ENCODE measurements at places on chromosomes 13 and 19.

- no peak for DNase-seq
Observed at GRCh38 chr13:111881700-111882099, 185.2 kb upstream of the SOX1 start.

DNA sequence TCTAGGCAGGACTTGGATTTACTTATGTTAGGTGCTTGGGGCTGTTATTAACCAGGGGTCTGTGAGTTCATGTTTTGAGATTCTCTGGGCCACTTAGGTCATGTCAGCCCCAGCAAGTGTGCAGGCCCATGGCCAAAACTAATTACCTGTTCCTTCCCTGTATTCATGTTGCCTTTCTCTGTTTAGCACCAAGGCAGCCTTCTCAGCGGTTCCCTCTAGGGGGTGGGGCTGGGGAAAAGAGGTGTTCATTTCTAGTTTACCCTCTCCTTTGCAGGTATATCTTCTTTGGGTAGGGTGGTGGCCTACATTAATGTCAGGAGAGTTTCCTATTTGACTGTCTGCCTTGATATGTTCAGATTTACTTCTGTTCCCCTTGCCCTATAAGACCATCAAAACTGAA, 61.7 kb downstream of the PDS5B start:
- DNase-seq: no peak

DNA sequence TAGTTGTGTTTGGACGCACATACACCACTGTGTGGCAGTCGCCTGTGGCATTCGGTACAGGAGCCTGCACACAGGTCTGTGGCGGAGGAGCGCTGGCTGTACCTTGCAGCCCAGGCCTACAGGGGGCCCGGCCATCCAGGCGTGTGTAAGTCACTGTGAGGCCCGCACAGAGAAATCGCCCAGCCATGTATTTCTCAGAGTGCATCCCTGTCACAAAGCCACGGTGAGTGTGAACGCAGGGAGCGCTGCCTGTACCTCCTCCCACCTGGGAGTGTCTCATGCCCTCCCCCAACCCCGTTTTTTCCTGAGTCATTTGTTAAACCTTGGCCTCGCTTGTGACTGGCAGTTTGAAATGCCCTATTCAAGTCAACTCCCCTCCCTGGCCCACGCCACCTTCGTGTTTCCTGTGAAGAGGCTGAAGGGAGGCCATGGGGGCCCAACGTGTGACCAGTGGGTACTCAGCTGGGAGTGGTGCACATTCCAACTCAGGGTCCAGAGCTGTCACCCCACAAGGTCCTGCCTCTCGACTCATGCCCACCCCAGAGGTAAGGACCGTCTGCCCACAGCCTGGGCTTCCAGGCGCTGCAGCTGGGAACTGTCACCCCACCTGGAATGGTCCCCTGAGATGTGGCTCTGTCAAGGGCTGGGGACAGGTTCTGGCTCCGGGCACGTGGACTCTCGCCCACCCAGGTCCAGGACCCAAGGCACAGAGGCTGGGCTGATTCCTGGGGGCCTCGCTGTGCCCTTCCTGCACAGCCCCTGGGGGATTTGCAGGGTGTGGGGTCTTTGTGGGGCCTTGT, 11.6 kb upstream of the RASA3 start:
- DNase-seq: peak; percentile 60

DNA sequence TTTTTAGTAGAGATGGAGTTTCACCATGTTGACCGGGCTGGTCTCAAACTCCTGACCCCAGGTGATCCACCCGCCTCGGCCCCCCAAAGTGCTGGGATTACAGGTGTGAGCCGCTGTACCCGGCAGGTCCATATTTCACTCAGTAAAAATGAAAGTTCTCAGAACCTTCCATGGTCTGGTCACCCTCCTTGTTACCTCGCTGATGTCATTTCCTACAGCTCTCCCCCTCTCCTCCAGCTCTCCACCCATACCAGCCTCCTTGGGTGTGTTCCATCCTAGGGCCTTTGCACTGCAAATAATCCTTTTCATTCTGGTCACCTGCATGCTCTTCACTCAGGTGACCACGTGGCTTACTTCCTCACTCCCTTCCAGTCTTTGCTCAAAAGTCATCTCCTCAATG, 78.2 kb upstream of the TNFSF11 start:
- DNase-seq: no peak

DNA sequence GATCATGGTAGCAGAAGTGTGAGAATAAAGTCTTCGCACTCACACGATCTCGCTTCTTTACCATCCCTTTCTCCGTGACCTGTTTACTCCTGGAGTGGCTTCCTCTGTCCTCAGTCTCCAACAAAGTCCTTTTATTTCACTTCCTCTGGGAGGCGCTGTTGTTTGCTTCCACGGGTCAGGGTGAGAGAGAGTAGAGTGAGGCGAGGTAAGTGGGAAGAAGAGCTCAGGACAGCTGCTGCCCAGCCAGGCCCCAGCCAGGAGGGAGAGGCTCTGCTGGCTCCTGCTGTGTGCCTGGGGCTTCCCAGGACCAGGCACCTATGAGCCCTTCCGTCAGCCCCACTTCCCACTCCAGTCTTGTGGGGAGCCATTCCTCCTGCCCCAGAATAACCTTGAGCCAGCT, 242.1 kb downstream of the FGF9 start:
- DNase-seq: no peak

DNA sequence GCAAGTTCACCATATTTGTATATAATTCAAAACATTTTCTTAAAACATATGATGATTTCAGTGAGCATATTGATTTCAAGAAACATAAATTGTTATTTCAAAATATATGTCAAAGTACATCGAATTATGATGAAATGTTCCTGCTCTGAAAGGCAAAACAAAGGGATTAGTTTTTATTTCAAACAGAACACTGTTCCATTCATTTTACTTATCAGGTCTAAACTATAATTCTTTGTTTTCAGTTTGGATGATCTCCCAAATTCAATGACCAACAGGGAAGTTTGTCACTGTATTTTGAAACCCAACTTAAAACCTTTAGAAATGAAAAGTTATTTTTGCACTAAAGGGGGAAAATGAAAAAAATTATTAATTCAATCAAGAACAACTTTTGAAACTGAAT, 610.2 kb downstream of the SLITRK1 start:
- no peak for DNase-seq

- DNase-seq: no peak
Observed at GRCh38 chr13:46953941-46954340, 57.1 kb upstream of the HTR2A start.

DNA sequence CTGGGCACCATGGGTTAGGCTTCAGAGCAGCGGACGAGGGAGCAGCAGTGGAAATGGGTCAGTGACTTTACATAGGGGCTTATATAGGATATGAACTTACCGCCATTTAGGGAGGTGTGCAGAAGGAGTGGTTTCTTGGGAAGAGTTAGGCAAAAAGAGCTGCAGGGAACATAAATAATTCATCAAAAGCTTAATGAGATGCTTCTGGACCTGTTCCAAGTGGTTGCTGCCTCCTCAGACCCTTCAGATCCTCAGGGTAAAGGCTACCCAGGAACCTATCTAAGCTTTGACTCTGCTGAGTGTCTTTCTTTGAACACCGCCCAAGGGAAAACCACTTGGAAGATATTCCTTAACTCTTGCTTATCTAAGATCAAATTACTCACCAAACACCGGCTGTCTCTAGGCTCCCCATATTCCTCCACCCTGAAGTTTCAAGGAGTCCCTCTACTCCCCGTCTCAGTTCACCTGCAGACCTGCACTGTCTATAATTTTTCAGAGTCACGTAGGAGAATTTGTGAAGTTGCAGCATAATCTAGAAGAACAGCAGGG, at the start of gene IGFL4:
IGFL4 (minus strand) TSS at position 51 of the 549 bp plus-strand sequence; CDS start at position 11, 40 bp downstream.
- no peak for DNase-seq

DNA sequence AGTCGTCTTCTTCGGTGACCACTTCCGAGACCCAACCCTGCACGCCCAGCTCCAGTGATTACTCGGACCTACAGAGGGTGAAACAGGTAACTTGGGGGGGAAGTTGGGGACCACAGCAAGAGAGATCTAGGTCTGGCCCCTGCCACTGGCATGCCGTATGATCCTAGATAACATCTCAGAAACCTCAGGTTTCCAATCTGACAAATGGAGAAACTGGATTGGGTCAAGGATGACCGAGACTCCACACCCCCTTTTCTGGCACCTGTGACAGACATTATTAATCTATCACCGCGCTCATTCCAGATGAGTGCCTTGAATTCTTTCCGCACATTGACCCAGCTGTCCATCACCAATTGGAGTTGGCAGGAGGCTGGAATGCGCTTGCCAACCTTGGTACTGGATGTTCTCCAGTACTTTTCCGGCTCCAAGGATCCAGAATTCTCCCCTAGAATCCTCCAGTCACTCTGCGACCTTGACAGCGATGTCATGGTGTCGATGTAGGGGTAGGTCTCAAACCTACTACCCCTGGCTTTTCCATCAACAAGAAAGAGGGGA, 17.4 kb downstream of the VASP start:
- DNase-seq: no peak

DNA sequence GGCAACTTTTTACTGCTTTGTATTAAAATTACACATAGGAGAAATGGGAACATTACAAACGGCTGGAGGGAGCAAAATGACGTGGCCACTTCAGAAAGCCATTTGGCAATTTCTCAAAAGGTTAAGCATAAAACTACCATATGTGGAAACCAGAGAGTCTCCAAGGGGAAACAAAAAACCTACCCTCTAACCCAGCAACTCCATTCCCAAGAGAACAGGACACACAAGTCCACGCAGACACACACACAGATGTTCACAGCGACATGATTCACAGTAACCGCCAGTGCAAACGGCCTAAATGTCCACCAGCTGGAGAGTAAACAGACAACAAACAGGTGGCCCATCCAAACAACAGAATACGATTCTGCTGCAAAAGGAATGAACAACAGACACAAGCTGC, 37.2 kb downstream of the STK24 start:
- no peak for DNase-seq

GRCh38 chr13:28171266-28171665, 32.9 kb downstream of the PAN3 start:
- no peak for DNase-seq

GRCh38 chr19:1263188-1263587, 5.9 kb upstream of the CIRBP start:
- peak; percentile 29 for DNase-seq

DNA sequence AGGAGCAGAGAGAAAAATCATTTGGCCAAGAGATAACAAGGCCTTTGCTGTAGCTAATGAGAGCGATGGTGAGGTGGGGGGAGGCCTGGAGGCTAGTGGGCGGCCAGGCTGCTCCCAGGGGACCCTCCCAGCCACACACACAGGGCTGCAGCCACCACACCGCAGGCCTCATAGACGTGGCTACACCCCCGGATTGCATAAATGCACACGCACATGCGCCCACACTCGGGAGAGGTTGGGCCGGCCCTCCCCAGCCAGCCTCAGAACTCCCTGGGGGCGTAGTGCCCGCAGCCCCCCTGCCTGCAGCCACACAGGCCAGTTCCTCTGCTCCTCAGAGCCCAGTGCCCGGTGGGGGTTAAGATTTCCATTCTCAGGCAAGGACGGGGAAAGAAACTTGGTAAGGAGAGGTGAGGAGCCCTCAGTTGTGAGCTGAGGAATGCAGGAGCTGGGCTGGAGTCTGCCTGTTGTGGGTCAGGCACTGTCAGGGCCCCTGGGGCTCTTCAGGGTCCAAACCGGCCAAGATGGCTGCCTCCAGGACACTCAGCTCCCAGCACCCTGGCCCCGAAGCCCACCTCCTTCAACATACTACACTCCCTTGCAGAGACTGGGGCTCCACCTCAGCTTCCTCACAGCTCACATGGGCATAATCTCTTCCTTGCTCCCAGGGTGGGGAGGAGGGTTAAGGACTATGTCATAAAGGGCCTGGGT, 8.0 kb downstream of the PTH2 start:
- DNase-seq: no peak

GRCh38 chr19:38193445-38193844, 30.6 kb downstream of the DPF1 start:
- no peak for DNase-seq

- DNase-seq: peak; percentile 62
Observed at GRCh38 chr13:51797664-51798488, 6.1 kb downstream of the DHRS12 start.

DNA sequence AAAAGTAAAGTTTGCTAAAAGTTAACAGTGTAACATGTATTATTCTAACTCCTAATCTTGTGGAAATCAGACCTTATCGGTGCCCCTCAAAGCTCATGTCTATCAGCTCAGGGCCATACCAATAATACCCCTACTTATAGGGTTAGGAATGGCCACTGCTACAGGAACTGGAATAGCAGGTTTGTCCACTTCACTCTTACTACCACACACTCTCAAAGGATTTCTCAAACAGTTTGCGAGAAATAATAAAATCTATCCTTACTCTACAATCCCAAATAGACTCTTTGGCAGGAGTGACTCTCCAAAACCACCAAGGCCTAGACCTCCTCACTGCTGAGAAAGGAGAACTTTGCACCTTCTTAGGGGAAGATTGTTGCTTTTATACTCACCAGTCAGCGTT, 1677.7 kb downstream of the OLFM4 start:
- DNase-seq: no peak

- peak; percentile 76 for DNase-seq
Observed at GRCh38 chr19:46016426-46017094, 6.3 kb downstream of the PGLYRP1 start.

GRCh38 chr13:71516521-71516920, 350.5 kb downstream of the DACH1 start:
- no peak for DNase-seq

DNA sequence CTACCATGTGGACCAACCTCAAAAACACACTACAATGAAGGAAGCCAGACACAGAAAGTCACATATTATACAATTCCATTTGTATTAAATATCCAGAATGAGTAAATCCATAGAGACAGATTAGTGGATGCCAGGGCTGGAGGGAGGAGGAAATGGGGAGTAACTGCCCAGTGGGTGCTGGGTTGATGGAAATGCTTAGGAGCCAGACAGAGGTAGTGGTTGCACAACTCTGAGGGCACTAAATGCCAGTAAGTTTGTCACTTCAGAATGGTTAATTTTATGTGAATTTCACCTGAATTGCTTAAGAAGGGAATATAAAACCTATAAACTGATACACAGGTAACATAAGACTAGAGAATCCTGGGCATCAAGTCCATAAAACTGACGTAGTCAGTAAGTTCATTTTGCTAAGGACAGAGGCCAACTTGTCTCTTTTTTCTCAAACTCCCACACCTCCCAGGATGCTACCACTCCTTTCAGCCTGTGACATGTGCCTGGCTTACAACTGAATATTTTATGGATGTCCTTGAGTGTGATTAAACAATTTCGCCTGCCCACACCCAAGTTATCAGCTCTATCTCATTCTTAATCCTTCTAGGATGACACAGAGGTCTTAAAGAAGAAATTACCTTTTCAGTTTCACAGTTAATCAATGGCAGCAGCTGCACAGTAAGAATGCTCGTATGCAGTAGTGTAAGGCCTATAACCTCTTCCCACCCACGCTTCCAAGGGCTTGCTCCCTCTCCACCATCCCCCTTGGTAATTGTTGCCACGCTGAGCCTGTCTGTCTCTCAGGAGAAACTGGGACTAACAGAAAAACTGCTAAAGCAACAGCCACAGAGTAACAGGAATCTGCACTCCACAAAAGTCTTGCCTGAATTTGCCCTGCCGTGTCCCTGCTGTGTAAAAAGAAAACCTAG, 5.9 kb upstream of the MLNR start:
- no peak for DNase-seq

- DNase-seq: no peak
Observed at GRCh38 chr13:94623316-94623715, 21.7 kb downstream of the GPR180 start.
